ENCODE measurements at places on chromosomes 1 and 21.

DNA sequence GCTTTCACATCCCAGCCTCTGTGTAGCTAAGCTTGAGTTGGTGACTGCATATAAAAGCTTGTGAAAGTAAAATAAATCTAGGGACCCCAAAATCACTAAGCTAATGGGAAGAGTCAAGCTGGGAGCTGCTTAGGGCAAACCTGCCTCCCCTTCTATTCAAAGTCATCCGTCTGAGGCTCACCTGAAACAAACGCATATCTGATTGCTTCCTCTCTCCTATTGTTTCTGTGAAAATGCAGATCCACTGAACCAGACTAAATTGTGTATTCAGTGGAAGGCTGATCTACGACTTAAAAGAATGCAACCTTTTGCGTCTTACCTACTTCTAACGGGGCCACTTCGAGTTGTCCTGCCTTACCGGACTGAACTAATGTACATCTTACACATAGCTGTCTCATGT is 70.3 kb downstream of the LTN1 start:
- DNase-seq: no peak

- no peak for DNase-seq
These were observed 17.2 kb downstream of the ATP1A1 start for GRCh38 chr1:116390195-116390594.

- no peak for DNase-seq
These were observed 43.2 kb upstream of the TMEM51 start for GRCh38 chr1:15110128-15110866.

- no peak for DNase-seq
These were observed 58.0 kb downstream of the LEPR start for GRCh38 chr1:65478379-65479026.

- DNase-seq: peak; percentile 55
These were observed 16.0 kb downstream of the ELOA start for GRCh38 chr1:23759277-23759676.

- DNase-seq: no peak
These were observed 15.3 kb downstream of the PYCR2 start for GRCh38 chr1:225908773-225909172.

DNA sequence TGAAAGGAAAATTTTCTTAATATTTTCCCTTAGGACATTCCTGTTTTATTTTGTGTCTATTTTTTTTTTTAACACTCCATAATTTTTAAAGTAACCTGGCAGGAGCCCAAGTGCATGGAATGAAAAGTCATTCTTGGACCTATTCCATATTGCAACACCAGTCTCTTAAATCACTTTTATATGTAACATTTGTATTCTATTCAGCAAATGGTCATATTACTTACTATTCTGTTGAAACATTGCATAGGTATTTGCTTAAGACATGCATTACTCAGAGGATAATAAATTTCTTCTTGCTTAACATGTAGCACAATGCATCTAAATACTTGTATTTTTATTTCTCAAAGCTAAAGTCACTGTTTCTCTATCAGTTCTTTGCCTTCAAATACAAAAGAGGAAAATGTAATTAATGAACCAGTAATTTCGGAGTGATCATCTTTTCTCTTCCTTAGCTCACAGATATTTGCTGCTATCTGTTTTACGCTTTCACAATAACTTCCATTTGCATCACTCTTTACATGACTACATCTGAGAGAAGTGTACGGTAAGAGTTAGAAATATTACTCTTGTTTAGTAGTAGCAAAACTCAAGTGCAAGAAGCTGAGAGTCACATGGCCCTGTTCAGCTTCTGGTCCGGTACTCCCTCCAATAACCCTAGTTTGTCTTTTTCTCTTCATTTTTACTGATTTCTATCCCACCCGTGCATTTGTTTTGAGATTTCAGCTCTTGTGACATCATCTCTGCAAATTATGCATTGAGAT is 394.8 kb downstream of the USP25 start:
- no peak for DNase-seq

GRCh38 chr1:23896491-23896890 is 16.7 kb downstream of the CNR2 start:
- no peak for DNase-seq

- DNase-seq: no peak
These were observed 259.1 kb downstream of the CACNA1E start for GRCh38 chr1:181742426-181742825.

GRCh38 chr1:205454903-205455335 is 926 bp downstream of the BLACAT1 start:
- DNase-seq: no peak

GRCh38 chr1:19454265-19455146 is 30.8 kb downstream of the CAPZB start:
- peak; percentile 41 for DNase-seq

DNA sequence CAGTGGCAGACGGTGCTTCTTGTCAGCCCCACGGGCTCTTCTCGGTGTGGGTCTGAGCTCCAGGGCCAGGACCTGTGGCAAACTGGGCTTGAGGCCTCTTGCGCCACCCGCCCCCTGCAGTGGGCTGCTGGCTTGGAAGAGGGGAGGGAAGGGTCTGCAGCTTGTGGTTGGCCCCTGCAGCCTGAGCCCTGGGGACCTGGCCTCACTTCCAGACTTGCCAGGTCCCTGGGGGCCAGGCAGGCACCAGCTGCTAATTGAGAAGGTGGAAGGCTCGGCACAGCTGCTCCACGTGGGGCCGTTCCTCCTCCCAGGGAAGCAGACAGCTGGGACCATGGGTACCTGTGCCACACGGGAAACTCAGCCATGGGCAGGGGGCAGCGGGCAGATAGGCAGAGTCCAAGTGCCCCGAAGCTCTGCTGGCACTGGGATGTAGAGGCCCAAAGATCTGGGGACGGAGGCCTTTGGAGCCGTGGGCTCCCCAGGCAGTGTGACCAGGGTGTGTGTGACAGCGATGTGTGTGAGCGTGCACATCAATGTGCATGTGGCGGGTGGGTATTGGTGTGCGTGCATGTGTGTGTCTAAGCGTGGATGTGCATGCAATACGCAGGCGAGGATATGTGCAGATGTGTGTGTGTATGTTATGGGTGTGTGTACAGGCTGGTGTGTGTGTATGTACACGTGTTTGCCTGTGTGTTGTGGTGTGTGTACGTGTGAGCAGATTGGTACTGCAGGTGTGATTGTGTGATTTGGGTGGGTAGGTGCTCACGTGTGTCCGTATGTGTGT is 39.3 kb downstream of the TP73 start:
- DNase-seq: no peak

GRCh38 chr1:68119445-68119844 is 69.0 kb upstream of the DIRAS3 start:
- DNase-seq: no peak

DNA sequence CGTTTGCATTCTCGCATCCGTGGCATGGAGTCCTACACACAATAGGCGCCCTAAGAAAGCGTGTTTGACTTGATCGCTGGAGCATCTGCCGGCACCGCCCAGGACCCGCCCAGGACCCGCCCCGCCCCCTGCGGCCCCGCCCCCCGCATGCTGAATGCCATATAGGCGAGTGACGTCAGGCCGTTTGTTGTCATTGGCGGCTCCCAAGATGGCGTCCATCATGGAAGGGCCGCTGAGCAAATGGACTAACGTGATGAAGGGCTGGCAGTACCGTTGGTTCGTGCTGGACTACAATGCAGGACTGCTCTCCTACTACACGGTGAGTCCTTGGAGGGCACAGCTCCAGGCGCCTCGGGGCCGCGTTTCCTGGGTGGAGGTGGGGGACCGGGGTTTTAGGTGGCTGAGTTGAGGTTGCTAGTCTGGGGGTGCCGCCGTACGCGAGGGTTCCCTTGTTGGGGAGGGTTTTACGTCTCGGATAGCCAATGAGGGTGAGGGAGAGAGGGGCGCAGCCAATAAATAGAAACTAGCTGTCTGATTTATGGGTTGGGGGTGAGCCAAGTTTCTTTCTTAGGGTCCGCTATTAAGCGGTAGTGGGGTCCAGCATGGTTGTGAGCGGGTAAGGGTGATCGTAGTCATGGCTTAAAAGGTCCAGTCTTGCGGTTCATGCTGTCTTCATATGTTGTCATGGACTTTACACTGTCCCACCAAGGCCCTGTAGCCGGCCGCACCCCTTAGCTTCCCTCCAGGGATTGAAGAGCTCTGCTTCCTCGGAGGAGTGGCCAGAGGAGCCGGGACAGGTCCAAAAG is at the start of gene OSBPL9:
Gene OSBPL9, plus strand, starts transcription at position 190 of the 806 bp plus-strand sequence. Its CDS starts 19 bp downstream, at position 209.
- peak; percentile 91 for DNase-seq

DNA sequence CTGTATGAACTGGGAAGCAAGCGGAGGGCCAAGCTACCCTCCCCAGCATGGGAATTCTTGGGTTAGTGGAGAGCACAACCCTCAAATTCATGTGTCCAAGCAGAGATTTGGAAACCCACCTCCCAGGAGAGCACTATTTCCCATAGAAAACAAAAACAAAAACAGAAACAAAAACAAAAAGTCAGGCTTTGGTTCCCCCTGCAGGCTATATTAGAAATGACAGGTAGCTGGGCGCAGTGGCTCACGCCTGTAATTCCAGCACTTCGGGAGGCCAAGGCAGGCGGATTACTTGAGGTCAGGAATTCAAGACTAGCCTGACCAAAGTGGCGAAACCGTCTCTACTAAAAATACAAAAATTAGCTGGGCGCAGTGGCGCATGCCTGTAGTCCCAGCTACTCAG is 10.8 kb downstream of the MINDY1 start:
- no peak for DNase-seq

- DNase-seq: no peak
These were observed 10.7 kb downstream of the MYSM1 start for GRCh38 chr1:58689167-58689566.

GRCh38 chr1:203075236-203076030 is 10.4 kb downstream of the MYOG start:
- DNase-seq: no peak

DNA sequence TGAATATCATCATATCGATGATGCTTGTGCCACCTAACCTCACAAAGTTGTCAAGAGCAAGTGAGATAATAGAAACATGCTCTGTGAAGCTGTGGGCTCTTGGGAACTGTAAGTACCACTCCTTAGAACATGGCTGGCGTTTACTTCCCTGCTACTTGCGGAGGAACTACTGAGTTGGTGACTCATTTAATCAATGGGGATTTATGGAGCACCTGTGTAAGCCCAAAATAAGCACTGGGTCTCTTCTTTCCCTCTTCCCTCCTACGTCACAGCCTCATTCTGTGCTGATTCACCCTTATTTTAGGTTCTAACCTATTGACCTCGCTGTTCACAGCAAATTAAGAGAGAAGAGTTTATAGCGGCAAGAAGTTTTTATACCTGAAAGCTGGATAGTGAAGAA is 52.9 kb downstream of the PRDM2 start:
- DNase-seq: peak; percentile 64

- DNase-seq: no peak
These were observed 42.2 kb downstream of the H3-3A start for GRCh38 chr1:226104671-226105121.

DNA sequence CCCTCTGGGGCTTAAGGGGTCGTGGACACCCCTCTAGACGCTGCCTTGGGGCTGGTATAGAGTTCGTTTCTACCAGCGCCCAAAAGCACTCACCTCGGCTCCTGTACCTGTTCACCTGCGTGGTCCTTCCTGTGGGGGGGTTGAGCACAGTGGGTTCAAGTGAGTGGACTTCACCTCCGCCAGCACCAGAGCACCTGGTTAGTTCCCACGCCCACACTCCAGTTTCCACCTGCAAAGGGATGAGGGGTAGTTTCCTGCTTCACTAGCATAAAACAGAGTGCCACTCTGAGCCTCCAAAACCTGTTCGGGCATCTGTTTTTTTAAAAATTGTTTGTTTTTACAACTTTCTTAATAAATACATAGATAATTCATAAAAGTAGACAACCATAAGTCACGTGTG is 64.5 kb upstream of the SIPA1L2 start:
- no peak for DNase-seq

- no peak for DNase-seq
These were observed 368.0 kb downstream of the SETD4 start for GRCh38 chr21:35692311-35692710.

GRCh38 chr1:93516164-93516563 is 68.2 kb downstream of the FNBP1L start:
- DNase-seq: no peak
